ENCODE measurements at places on chromosomes 12 and 14. TPM values are rescaled to one million over a fixed set of nuclear protein-coding genes. Genes with fewer than 3 reads are reported as not detected.

The EIF2S3B gene
- not detected for total RNA-seq

The PMEL gene
- not detected for total RNA-seq

The BDKRB2 gene
- total RNA-seq: 7.9 TPM

The CIROP gene
- total RNA-seq: not detected

The SLC2A14 gene
- not detected for total RNA-seq

Measured in ascending aorta (tissue), 2 donors.